ENCODE measurements at places on chromosomes 6 and 20. TPM values are rescaled to one million over a fixed set of nuclear protein-coding genes. Genes with fewer than 3 reads are reported as not detected.

DNA sequence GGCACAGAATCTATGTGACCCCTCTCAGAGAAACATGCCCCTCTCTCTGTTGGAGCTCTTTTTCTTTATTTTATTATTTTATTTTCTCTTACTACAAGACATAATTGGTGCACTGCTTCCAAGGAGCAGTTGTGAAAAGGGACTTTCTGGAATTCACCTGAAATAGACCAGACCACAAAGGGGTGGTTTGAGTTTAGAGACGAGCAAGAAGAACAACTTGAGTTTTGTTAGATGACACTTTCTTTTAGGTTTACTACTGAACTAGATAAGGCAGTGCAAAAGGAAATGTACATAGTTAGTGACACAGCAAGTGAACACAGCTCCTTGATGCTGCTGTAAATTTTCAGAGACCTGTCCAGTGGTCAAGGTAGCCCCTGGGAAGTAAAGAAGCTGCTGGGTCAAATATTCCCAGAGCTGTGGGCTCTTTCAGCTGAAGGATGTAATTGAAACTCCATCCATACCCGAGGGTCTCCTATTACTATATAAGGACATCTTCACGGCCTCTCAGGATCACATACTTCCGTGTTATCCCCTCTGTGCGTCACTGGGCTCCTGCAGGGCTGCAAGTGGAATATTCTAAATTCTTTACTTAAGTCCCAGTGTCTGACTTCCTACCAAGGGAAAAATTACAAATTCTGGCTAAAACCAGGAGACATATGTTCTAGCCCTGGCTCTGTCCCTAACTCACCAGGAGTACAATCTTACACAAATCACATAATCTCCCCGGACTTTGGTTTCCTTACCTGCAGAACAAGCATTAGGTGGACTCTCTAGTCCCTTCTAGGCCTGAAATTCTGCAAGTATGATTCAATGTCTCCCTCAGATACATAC is 69.1 kb upstream of the ADTRP start:
- H3K36me3 ChIP-seq, result no peaks in the 10 kb centered on the region
- H3K27me3 ChIP-seq, result no peaks in the 10 kb centered on the region
- no peak overlapping the region for H3K27ac ChIP-seq
- no peak overlapping the region for H3K4me3 ChIP-seq
- DNase-seq, result no peak
- H3K4me1 ChIP-seq, result peaks cover 10% of the 10 kb centered on the region

PRDM1 gene
- 1.9 TPM for total RNA-seq

DNA sequence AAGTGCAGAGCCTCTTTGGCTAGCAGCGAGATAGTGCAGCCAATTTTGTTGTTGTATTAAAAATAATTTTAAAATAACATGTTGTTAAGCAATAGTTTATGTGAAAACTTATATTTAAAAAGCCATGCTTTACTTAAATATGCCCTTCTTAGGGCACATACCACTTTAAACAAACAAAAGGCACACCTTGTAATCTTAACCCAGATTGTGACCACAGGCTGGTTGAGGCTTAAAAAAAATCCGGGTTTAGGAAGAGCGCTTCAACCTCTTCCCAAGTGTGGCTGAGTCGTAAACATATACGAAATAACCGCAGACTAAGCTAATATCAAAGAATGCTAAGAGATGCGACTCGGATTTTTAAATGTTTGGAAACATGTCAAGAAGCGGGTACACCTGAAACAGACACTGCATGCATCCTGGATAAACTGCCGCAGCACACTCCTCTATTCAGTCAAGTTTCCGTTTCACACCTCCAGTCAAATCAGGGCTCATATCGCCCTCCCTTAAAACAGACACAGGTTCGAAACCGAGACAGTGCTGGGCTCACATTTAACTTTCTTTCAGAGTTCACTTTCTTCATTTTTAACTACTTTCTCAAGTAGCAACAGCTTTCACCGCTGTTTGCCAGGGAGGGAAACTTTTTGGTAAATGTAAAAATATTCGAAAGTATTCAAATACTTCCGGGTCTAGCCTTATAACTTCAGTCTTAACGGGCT is 1.5 kb downstream of the DEK start:
- H3K4me1 ChIP-seq, result peaks cover 51% of the 10 kb centered on the region
- peak overlapping the region; percentile 97 for H3K27ac ChIP-seq
- no peaks in the 10 kb centered on the region for H3K27me3 ChIP-seq
- peaks cover 7% of the 10 kb centered on the region for H3K36me3 ChIP-seq

- H3K4me3 ChIP-seq, result no peak overlapping the region
- no peak overlapping the region for H3K27ac ChIP-seq
- no peak for DNase-seq
- no peaks in the 10 kb centered on the region for H3K36me3 ChIP-seq
These were observed 9.3 kb upstream of the BAK1 start for GRCh38 chr6:33589392-33589730.

DNA sequence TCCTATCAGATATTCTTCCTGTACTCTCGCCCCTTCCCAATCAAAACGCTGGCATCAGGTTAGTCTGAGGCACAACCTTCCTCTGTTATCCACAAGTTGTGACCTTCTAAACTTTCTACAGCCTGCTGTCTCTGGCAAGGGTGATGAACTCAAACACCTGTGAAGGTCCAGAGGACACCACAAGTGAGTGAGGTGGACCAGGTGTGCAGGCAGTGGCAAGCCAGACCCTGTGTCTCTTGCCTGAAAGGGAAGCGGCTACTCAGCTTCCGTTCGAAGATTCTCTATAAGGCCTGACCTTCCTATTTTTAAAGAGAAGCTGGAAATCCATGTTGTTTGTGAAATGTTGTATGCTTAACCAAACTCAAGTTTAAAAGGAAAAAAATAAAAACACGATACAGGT is 36.8 kb downstream of the GCM1 start:
- H3K4me3 ChIP-seq, result no peak overlapping the region
- no peak for DNase-seq
- H3K27me3 ChIP-seq, result no peaks in the 10 kb centered on the region
- H3K27ac ChIP-seq, result no peak overlapping the region
- peaks cover 20% of the 10 kb centered on the region for H3K4me1 ChIP-seq

SLC26A8 gene
- total RNA-seq, result 0.27 TPM

DNA sequence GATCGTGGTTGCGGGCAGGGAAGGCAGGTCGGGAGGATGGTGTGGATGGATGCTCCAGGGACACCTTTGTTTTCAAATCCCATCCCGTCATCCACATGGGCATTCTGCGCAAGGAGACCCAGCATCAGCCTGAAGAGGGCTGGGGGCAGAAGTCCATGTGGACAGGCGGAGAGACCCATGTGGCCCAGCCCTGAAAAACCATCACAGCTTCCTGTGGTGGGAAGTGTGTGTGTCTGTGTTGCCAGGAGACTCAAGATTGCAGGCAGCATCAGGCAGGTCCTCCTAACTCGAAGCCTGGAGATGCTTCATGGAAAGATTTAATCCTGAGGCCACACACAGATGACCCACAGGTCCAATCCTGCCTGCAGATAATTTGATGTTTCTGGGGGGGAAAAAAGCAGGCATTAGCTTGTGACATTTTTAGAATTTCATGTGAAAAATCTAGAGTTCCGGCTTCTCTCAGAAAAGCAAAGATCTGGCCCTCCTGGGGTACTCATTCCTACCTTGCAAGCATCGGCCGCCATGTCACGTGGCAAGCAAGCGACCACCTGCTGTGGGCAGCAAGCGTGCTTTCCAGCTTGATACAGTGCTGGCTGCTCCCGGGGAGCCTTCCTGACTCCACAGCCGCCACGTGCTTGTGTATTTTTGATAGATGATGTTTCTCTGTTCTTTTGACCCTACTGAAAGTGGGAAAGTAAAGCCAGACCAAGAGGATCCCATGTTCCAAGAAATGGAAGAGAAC is 25.8 kb downstream of the BCAS4 start:
- no peak overlapping the region for H3K4me3 ChIP-seq
- no peaks in the 10 kb centered on the region for H3K27me3 ChIP-seq
- no peak overlapping the region for H3K27ac ChIP-seq
- peaks cover 13% of the 10 kb centered on the region for H3K4me1 ChIP-seq

FAXC gene
- total RNA-seq, result 13.9 TPM

GRCh38 chr6:15713325-15713724 is 50.5 kb upstream of the DTNBP1 start:
- H3K36me3 ChIP-seq, result no peaks in the 10 kb centered on the region
- no peak overlapping the region for H3K4me3 ChIP-seq
- H3K27me3 ChIP-seq, result no peaks in the 10 kb centered on the region

GRCh38 chr6:109295109-109295773 is 87.0 kb downstream of the CD164 start:
- no peak overlapping the region for H3K4me3 ChIP-seq
- H3K4me1 ChIP-seq, result peaks cover 21% of the 10 kb centered on the region
- H3K27ac ChIP-seq, result no peak overlapping the region
- no peak for DNase-seq
- no peaks in the 10 kb centered on the region for H3K27me3 ChIP-seq

GRCh38 chr20:17646961-17647301 is 35.1 kb downstream of the RRBP1 start:
- no peak overlapping the region for H3K4me3 ChIP-seq
- H3K4me1 ChIP-seq, result peaks cover 29% of the 10 kb centered on the region
- no peak overlapping the region for H3K27ac ChIP-seq
- H3K27me3 ChIP-seq, result no peaks in the 10 kb centered on the region
- no peak for DNase-seq

DNA sequence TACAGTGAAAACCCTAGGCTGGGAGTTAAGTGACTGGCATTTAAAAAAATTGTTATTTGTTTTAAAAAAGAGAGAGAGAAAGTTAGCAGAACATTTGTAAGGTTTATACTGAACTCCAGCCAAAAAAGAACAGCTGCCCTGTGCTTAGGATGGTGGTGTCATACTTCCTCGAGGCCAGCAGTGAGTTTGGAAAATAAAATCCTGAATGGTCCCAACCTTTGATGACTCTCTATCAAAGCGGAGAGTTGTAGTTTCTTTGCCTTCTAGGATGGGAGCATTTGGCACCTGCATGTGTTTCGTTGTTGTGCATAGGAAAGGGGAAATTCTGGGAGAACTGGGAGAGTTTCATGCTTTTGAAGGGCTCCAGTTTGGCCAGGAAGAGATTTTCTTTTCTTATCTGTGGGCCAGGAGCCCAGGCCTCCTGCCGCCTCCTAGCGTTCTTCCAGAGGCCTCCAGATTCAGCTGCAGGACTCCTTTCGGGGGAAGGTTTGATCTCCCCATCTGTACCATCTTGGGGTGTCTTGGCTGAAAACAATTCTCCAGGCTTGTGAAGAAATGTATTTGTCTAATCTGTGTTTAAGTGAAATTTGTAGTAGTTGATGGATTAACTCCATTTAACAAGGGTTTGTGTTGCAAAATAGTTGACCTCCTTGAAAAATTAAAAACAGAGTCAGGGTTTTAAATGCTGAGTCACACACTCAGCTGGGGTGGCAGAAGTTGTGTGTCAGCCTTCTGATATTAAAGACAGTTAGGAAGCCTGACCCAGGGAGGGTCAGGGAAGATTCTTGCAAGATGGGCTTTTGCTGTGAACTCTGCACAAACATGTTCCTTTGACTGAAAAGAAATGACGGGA is 63.4 kb downstream of the TXNDC5 start:
- DNase-seq, result no peak
- no peak overlapping the region for H3K27ac ChIP-seq
- H3K36me3 ChIP-seq, result no peaks in the 10 kb centered on the region
- no peaks in the 10 kb centered on the region for H3K4me1 ChIP-seq
- H3K27me3 ChIP-seq, result no peaks in the 10 kb centered on the region

DNA sequence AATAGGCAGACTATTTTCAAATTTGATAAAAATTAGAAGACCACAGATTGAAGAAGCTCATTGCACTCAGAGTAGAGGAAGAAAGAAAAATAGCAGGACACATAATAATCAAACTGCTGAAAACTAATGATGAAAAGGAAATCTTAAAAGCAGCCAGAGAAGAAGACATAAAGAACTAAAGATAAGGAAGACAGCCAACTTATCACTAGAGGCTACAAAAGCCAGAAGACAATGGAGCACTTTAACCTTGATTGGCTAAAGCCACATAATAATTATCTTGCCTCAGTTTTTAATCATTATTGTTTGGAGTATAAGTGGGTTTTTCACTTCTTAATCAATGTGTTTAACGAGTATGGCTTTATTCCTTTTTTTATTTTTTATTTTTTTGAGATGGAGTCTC is 397.6 kb downstream of the RNF144B start:
- H3K36me3 ChIP-seq, result no peaks in the 10 kb centered on the region
- H3K4me1 ChIP-seq, result no peaks in the 10 kb centered on the region
- peaks cover 15% of the 10 kb centered on the region for H3K27me3 ChIP-seq
- no peak for DNase-seq
- H3K27ac ChIP-seq, result no peak overlapping the region

GRCh38 chr6:2873643-2874042 is 29.5 kb downstream of the SERPINB9 start:
- H3K4me3 ChIP-seq, result no peak overlapping the region
- H3K27me3 ChIP-seq, result no peaks in the 10 kb centered on the region
- no peaks in the 10 kb centered on the region for H3K36me3 ChIP-seq
- peak overlapping the region; percentile 5 for H3K27ac ChIP-seq

DNA sequence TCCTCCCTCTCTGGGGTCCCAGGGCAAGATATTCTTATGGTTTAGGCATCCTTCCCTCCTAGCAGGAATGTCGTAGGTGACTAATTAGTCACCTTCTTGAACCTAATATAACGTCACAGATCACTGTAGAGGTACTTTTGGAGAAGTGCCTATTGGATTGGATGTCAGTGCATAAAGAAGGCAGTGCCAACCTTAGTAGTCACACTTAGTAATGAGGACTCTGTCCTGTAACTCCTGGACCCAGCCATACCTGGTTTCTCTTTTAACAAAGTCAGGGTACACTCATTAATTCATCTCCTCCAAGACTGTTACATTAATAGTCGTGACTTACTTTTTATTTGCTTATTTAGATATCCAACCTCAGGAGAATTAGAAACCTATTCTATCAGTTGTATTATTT is 20.0 kb downstream of the VTA1 start:
- no peak for DNase-seq
- H3K36me3 ChIP-seq, result peaks cover 5% of the 10 kb centered on the region
- no peaks in the 10 kb centered on the region for H3K4me1 ChIP-seq
- H3K27me3 ChIP-seq, result no peaks in the 10 kb centered on the region

DNA sequence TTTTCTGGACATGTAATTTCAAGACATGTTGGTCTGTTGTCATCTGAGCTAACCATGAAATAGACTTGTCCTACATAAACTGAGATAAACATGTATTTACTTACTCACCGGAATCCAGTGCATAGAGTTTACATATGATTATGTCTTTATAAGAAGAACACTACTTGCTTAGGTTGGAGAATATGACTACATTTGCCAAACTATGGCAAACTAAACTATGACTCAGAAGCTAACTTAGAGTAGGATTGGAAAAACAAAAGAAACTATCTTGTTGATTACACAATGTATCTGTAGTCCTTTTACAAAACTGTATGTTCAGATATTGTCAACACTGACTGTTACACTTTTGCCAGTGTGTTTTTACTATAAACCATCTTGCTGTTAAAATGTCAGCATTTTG is 113.3 kb downstream of the CRYBG1 start:
- H3K36me3 ChIP-seq, result no peaks in the 10 kb centered on the region
- peaks cover 2% of the 10 kb centered on the region for H3K4me1 ChIP-seq
- no peak overlapping the region for H3K4me3 ChIP-seq
- DNase-seq, result no peak

- peaks cover 25% of the 10 kb centered on the region for H3K4me1 ChIP-seq
- DNase-seq, result peak; percentile 87
- H3K4me3 ChIP-seq, result peak within 1 kb of the TSS; percentile 96
- no peaks in the 10 kb centered on the region for H3K36me3 ChIP-seq
- H3K27me3 ChIP-seq, result no peaks in the 10 kb centered on the region
- peak within 1 kb of the TSS; percentile 99 for H3K27ac ChIP-seq
These were observed at the start of gene TMEM181 for GRCh38 chr6:158559895-158560835. TSS of gene TMEM181 (plus strand) at chr6:158560091. CDS start at chr6:158560225, 134 bp downstream.

NKX2-2 gene
- not detected for total RNA-seq

All from mesothelial cell of epicardium (in vitro differentiated cells).